Activated CD8-positive, alpha-beta memory T cell treated with anti-CD3 and anti-CD28 coated beads for 4 hours (primary cell): ENCODE measurements at places on chromosomes 4 and X.

DNA sequence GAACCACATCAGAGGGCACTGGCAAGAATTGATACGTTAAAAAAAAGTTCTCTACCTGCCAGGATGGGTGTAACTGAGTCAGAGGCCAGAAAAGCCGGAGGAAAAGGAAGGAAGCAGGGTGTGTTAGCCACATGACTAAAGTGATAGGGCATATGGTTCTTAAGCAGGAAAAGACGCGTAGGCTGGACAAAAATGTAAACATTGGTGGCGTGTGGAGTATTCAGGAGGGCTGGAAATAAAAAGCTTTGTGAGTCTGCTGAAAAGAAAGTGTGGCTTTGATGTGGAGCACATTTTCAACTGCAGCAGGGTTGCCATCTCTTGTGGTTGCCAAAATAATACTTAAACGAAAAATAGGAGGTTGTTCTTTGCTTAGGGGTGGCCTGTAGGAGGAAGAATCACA lies 186.5 kb upstream of the RPL34 start:
- no peak for DNase-seq

- no peak for DNase-seq
These were observed 108.2 kb downstream of the NSUN7 start for GRCh38 chr4:40857956-40858355.

- DNase-seq: no peak
These were observed 202.2 kb downstream of the CLCN4 start for GRCh38 chrX:10358958-10359357.

- DNase-seq: no peak
These were observed 16.4 kb downstream of the CASP3 start for GRCh38 chr4:184632842-184633241.
